ENCODE measurements at places on chromosomes 3 and 15. TPM values are rescaled to one million over a fixed set of nuclear protein-coding genes. Genes with fewer than 3 reads are reported as not detected.

DNA sequence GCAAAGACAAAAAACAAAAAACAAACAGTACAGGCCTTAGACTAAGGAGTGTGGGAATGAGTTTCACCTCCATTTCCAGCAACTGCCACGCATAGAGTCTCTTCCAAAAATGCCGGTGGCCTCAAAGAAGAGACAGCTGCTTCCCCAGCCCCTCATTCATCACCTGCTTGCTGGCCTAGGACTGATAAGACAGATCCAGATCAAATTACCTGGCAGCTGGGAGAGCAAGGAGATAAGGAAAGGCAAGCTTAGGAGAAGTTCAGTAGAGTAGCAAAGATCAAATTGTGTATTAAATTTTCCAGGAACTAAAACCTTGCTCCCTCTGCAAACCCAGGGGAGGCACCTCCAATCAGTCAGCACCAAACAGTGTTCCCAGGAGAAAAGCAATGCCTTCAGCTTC is 325.8 kb upstream of the CTNNB1 start:
- H3K4me1 ChIP-seq: peaks cover 6% of the 10 kb centered on the region
- no peak overlapping the region for H3K4me3 ChIP-seq
- DNase-seq: no peak
- H3K36me3 ChIP-seq: no peaks in the 10 kb centered on the region
- no peak overlapping the region for H3K27ac ChIP-seq
- no peaks in the 10 kb centered on the region for H3K27me3 ChIP-seq

The SAXO2 gene
- 1.3 TPM for total RNA-seq

DNA sequence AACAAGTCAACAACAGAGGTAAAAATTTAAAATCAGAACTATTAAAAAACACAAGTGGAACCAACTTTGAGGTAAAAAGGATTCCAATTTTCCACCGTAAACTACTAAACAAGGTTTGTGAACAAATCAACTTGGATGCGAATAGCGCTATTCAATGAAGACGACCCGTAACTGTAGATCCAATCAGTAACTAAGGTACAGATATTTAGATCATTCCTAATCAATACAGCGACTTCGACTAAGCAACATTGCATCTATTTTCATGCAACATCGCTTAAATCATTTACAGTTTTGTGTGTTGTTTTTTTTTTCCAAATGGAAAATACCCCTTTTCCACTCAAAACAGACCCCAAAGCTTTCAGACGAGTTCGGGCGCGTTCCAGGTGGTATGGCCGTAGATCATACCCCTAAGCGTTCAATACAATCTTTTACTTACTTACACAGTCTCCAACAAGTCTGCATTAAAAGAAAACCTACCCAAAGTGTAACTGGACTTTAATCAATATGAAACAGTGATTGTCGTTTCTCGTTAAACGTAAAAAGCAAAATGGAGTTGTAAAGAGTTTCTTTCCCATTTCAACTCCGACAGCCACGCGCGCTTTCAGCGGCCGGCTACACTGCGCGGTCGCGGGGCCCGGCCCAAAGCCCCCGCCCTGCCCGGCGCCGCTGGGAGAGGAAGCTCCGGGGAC is 786 bp downstream of the RHOA start:
- H3K4me1 ChIP-seq: peaks cover 32% of the 10 kb centered on the region
- H3K27ac ChIP-seq: peak overlapping the region; percentile 100
- no peak for DNase-seq
- no peaks in the 10 kb centered on the region for H3K36me3 ChIP-seq

The ADPGK gene
- total RNA-seq: 38.4 TPM

The NPAP1 gene
- total RNA-seq: not detected
